ENCODE measurements at places on chromosomes 3 and 15. TPM values are rescaled to one million over a fixed set of nuclear protein-coding genes. Genes with fewer than 3 reads are reported as not detected.

DNA sequence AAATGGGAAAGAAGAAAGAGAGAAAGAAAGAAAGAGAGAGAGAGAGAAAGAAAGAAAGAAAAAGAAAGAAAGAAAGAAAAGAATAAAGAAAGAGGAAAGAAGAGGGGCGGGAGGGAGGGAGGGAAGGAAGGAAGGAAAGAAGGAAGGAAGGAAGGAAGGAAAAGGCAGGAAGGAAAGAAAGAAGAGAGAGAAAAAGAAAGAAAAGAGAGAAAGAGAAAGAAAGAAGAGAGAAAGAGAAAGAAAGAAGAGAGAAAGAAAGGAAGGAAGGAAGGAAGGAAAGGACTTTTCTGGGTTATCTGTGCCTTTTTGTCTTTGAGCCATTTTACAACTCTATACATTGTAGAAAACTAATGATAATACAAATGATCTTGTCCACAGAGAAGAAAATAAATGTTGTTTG is 136.6 kb upstream of the SMAD3 start:
- no peak for DNase-seq

- DNase-seq = no peak
Observed at GRCh38 chr3:129358772-129359371, 69.6 kb downstream of the EFCAB12 start.

- DNase-seq = no peak
Observed at GRCh38 chr15:31513178-31513577, 186.5 kb downstream of the KLF13 start.

- DNase-seq = no peak
Observed at GRCh38 chr15:63372018-63372705, 9.5 kb downstream of the CA12 start.

The SV2B gene
- total RNA-seq = 4.9 TPM

The SLC9C1 gene
- total RNA-seq = 0.48 TPM

- no peak for DNase-seq
Observed at GRCh38 chr3:42697289-42698051, 5.1 kb downstream of the HHATL start.

DNA sequence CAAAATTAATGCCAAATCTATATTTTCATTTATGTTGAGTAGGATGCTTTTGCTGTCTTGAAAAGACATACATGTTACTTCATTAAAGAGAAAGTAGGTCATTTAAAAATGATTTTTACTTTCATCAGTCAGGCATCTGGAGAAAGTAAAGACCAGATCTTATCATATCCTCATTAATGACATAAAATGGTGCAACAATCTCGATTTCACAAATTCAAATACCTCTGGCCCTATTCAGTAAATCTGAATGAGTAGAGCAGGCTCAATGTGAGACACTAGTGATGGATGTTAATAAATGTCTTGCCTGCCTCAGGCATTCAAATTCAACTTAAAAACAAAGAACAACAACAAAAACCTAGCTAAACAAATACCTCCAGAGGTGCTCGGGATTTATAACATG is 714.1 kb downstream of the NAALADL2 start:
- DNase-seq = no peak

GRCh38 chr3:186670155-186670554 is 4.3 kb downstream of the HRG start:
- no peak for DNase-seq

The TRIM59 gene
- total RNA-seq = 3.9 TPM

- DNase-seq = no peak
Observed at GRCh38 chr3:17771177-17772017, 29.0 kb upstream of the TBC1D5 start.

GRCh38 chr15:95459273-95459672 is 871.2 kb upstream of the NR2F2 start:
- no peak for DNase-seq

GRCh38 chr3:76024640-76025039 is 239.3 kb upstream of the ZNF717 start:
- no peak for DNase-seq

- no peak for DNase-seq
Observed at GRCh38 chr3:171542976-171543375, 82.8 kb upstream of the TNIK start.

The CLSTN2 gene
- 75.5 TPM for total RNA-seq

- no peak for DNase-seq
Observed at GRCh38 chr3:5994651-5995050, 807.1 kb downstream of the EDEM1 start.

The PAK6 gene
- total RNA-seq = 9.5 TPM

GRCh38 chr3:153357436-153357835 is 195.4 kb downstream of the RAP2B start:
- no peak for DNase-seq

GRCh38 chr3:21544076-21544462 is 206.9 kb downstream of the ZNF385D start:
- DNase-seq = no peak

The CPN2 gene
- total RNA-seq = not detected

The HSPBAP1 gene
- total RNA-seq = 15.7 TPM

The EXD1 gene
- total RNA-seq = not detected

GRCh38 chr3:111668326-111668725 is 73.2 kb upstream of the ZBED2 start:
- no peak for DNase-seq

The TSC22D2 gene
- total RNA-seq = 12.1 TPM

- DNase-seq = no peak
Observed at GRCh38 chr3:107775974-107776373, 253.2 kb downstream of the BBX start.

DNA sequence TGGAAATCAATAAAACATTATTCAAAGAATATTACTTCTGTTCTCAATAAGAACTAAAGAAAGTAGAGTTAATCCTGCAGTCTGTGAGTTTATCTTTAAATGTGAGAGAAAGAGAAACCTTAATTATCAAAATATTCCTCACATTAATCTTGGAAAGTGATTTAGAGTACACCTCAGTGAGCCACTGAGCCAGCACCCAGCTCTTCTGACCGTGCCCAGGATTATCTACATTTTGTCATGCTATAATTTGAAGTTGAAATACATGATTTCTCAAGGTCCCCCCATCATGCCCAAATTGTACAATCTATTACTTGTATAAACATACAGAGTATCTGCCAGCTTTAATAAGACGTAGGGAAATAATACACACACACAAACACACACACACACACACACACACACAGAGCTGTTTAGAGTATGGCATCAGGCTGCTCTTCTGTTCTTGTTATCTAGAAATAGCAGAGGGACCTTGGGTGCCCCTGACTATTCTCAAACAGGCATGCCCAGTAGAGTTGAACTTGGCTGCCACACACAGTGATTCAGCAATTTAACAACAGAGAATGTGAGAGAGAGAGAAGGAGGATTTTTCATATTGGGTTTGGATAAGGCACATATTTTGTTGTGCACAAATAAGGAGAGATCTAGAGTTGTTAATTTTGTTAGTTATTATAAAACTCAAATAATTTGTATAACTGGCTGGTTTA is 74.4 kb downstream of the P2RY1 start:
- DNase-seq = no peak

The TRH gene
- total RNA-seq = not detected

DNA sequence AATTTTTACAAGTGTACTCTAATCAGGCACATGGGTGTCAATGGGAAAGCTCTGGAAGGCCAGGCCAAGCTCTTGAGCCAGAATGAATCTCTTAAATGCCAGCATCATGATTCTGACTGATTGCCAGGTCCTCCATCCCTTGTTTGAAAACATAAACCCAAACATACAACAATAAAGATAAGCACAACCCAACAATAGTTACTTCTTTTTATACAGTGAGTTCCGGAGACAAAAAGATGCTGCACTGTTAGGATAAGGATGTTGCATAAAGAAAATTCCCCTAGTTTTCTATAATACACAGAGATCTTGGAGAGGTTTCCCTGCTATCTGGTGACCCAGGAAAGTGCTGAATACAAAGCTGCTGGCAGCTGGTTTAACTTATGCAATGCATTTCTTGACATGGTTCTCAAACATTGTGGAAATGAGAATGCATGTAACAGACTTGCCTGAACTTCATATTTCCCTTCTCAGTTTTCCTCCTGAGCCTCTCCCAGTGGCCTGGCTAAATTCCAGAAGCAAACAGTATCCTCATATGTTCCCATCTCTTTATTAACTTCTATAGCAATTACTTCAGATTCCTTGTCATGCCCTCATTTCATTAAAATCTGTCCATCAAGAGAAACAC is 180.1 kb upstream of the PRICKLE2 start:
- DNase-seq = no peak

GRCh38 chr15:89501646-89502045 is 5.3 kb upstream of the RHCG start:
- no peak for DNase-seq

DNA sequence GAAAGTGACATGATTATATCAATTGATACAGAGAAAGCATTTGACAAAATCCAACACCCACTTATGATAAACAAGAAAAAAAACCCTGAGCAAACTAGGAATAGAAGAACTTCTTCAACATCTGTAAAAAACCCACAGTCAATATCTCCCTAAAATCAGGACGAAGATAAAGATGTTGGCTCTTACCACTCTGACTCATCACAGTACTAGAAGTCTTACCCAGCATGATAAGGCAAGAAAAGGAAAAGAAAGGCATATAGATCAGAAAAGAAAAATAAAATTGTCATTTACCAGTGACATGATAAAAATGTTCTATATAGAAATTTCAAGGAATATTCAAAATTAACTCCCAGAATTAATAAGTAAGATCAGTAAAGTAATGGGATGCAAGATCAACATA is 7.2 kb upstream of the FBXW12 start:
- no peak for DNase-seq

DNA sequence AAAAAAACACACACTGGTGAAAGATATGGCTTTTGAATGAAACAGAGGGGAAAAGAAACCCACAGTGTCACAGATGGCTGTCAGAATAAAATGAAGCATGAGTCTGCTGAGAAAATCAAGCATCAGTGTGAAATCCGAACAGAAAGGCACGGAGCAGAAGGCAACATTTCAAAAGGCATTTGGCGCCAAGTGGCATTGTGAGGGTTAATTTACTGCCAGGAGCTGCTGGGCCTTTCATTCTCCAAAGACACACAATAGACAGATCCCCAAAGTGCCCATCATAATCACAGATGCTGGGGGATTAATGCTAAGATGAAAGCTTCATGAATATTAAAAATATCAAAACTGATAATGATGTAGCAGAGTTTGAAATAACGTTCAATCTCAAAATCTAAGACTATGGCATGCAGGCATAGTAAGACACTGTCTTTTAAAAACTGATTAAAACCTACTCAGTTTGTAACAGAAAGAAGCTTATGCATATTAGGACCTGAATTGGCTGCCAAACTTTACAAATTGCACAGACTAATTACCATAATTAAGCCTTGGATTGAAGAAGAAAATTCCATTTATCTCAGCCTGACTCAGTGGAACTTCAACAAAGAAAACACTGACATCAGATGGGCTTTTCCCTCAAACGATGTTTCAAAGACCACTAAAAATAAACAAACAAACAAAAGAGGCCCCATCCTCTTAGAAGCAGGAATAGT is 589.2 kb downstream of the ROBO1 start:
- DNase-seq = no peak

- no peak for DNase-seq
Observed at GRCh38 chr3:102174832-102175374, 259.9 kb upstream of the ZPLD1 start.

Measured in breast epithelium (tissue), 4 donors.